G401 (cell line): ENCODE measurements at places on chromosomes 7 and 10.

DNA sequence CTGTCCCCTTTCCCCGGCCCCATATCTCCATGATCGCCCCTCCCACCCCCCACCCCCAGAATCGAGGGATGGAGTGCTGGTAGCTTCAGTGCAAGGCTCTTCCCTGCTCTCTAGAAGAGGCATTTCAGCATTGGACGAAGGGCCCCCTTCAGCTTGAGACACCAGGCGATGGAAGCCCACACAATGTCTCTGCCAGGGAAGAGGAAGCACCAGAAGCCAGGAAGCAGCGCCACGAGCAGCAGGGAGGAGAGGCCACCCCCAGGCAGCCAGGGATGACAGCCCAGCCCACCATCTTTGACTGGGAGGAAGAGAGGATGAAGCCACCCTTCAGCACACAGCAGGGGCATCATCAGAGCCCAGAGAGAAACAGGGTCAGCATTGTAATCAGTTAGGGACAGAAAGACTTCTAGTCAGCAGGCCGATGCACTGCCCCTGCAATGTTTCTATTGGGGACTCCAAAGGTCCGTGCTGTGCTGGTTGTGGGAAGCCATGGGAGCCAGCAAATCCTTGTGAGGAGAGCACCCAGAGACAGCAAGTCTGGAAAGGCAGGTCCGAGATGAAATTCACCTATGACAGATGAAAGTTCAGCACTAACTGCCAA lies 15.7 kb downstream of the TMEM72 start:
- DNase-seq = no peak

GRCh38 chr7:89958525-89959068 lies 195.7 kb upstream of the STEAP1 start:
- no peak for DNase-seq

DNA sequence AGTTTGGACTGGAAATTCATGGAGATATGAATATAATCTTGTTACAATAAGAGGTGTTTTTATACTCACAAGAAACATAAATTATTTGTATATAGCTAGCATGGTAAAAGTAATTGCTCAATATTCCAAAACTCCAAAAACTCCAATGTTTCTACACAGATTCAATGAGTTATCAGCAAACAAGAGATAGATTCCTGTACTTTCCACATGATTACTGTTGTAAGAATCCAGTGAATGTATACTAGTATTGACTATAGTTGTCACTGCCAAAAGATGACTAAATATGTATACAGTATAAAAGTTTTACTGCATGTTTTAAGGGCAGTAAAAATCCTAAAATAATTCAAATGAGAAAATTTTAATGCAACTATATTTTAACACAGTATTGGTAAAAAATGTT lies 10.7 kb downstream of the ATOH7 start:
- DNase-seq = no peak

DNA sequence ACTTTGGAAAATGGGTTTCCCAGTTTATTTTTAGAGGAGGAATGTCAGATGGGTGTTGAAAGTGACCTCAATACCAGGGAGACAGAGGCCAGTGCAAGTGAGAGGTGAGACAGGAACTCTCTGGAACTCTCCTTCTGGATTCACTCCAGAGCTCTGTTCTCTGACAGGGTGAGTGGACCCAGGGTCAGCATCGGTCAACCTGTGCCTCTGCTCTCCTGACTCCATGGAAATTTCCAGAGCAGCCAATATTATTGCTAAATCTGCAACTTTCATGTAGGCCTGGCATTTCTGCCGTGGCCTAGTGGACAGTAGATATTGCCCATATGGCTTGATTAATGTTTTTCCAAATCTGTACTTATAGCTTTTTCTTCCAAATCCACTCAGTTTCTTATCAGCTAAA lies 20.2 kb downstream of the AKR1C4 start:
- DNase-seq = no peak

GRCh38 chr7:140079121-140079536 lies 16.4 kb upstream of the PARP12 start:
- DNase-seq = peak; percentile 32

DNA sequence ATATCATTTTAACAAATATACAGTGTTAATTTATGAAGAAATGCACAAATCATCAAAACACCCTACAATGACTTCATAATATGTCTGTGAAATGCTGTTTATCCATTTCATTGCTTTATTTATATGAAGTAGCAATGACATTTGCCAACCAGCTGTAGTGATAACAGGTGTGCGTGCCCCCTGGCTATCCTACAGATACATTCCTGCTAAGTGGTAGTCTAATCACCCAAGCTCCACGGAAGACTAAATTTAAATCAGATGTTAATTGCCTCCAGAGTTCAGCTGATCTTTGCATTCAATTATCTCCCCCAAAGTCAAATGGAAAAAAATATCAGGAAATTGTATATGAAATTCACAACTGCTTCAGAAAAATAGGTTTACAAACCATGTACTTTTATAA lies 1164.2 kb upstream of the LRRN3 start:
- no peak for DNase-seq

DNA sequence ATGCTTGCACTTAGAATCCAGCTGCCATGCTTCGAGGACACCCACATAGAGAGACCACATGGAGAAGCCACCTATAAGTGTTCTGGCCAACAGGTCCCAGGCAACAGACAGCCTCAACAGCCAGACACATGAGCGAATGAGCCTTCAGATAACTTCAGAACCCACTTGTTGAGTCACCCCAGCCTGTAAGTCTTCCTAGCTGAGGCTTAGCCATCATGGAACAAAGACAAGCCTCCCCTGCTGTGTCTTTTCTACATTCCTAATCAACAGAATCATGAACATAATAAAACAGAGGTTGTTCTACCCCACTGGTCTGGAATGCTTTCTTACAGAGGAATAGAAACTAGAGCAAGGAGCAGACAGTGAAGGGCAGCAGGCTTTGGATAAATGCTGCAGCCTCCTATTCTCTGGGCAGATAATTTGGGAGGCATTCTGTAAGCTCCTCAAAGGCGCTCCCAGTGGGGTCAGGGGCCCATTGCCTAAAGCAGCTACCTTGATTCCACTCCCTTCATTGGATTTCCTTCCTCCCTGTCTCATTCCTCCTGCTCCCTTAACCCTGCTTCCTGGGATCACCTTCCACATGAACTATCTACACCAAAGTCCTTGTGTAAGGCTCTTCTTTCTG lies 4.6 kb downstream of the TLL2 start:
- DNase-seq = no peak

DNA sequence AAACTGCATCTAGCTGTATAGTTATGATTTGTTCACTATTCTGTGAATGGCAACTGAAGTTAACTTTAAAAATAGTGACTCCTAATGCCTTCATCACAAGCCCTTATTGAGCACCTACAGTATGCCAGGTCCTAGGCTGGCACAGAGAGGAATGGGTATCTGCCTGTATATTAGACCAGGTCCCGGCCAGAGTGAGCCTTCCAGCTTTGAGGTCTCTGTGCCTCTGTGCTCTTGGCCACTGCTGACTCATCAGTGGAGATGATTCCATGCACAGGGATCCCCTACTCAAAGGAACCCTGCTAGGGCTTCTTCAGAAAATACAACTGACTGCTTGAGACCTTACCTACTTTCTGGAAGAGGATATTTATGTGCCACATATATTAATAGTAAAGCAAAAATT lies 118.4 kb downstream of the GFRA1 start:
- DNase-seq = no peak

GRCh38 chr10:110788620-110789385 lies 82.9 kb upstream of the PDCD4 start:
- DNase-seq = peak; percentile 86

GRCh38 chr10:120462018-120462682 lies 5.1 kb downstream of the PLPP4 start:
- peak; percentile 59 for DNase-seq

- peak; percentile 82 for DNase-seq
Measured at GRCh38 chr7:34851431-34851830, 185.9 kb downstream of the DPY19L1 start.

GRCh38 chr10:61937631-61938351 lies 36.3 kb downstream of the ARID5B start:
- DNase-seq = no peak

DNA sequence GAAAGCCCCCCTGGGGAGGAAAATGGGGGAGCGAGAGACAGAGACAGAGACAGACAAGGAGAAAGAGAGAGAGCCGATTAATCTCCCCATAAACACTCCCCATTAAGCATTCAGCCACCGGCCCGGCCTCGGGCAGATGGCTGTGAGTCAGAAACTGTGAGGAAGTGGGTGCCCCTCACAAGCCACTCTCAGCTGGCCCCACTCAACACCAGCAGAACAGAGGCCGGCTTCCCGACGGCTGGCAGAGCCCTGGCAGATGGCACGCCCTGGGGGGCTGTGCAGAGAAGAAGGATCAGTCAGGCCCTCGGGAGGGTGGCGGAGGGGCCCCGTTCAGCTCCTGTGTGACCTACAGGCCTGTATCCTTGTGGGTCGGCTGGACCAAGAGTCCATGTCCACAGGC lies 41.2 kb downstream of the CAMK2B start:
- no peak for DNase-seq

DNA sequence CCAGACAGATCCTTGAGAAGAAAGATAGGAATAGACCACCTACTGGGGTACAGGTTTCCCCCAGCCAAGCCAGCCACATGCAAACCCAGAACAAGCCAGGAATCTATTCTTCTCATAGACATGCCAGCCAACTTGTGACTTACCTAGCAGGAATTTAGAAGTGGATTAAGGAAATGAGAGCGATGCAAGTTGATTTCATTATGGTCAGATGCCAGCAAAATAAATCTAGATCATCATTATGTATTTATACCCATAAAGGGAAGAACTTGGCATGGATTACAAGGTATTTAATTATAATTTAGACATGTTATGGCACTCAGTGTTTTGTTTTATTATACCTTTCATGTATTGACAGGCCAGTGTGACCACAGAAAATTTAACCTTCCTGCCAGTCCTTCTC lies 32.8 kb downstream of the SLC35G1 start:
- DNase-seq = no peak

DNA sequence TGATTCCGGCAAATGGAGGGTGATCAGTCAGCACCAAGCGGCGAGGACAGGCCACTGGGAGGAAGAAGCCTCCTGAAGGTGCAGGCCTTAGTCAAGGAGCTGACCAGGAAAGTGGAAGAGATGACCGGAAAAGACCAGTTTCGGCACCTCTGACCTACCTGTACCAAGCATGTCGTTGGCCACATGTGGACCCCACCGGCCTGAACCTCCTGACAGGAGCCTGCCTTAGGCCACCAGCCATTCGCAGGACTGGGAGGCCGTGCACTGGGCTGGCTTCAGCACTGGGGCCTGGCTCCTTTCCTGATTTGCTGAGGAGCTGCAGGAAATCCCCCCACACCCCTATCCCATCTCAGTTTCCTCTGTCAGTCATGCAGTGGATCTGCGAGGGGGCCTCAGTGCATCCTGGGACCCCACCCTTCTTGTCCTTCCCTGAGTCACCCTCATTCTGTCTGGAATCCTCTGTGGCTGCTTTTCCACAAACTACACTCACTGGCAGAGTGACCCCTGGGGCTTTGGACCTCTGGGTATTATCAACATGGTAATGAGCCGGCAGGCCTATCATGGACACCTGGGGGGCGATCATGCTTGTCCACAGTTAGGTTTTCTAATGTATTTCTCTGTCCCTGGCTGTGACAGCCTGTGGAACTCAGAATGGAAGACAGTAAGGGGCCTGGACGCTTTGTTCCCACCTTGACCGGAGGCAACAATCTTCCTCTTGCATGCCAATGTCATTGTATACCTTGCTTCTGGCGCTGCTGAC lies 33.0 kb downstream of the RAMP3 start:
- DNase-seq = no peak

- peak; percentile 25 for DNase-seq
Measured at GRCh38 chr10:6203331-6204062, 765 bp downstream of the PFKFB3 start.

DNA sequence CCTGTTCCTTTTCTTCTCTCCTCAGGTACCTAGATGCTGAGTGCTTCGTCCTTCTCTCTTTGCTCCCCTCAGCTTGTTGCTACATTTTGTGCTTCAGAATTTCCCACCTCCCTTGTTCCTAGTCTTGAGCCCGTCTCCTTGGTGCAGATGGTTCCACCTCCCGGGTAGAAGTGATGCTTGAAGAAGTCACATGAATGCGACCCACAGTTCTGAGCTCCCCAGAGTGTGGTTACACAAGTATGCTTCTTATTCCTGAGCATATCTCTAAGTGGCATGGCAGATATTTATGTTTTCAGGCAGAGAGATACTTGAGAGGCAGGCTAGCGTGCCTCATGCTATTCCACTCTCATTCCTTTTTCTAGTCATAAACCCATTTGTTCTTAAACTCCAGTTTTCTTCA lies 34.0 kb downstream of the INPP5F start:
- DNase-seq = no peak

DNA sequence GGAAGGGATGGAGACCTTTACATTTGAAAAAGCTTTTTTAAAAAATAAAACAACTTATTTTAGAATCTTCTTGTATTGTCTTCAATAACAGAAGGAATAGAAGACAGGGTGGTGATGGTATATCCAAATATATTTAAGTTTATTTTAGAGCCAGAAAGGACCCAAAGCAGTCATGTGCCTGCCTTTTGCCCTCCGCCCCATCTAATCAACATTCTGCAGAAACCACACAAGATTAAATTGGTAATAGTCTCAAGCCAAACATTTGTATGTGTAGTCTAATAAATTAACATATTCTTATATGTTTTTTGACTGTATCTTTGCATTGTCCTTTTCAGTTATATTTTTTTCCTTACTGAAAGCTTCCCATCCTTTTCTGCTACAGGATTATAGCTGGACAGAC lies 16.5 kb upstream of the NUP42 start:
- DNase-seq = no peak

- no peak for DNase-seq
Measured at GRCh38 chr7:105744258-105744657, 132.1 kb downstream of the ATXN7L1 start.

DNA sequence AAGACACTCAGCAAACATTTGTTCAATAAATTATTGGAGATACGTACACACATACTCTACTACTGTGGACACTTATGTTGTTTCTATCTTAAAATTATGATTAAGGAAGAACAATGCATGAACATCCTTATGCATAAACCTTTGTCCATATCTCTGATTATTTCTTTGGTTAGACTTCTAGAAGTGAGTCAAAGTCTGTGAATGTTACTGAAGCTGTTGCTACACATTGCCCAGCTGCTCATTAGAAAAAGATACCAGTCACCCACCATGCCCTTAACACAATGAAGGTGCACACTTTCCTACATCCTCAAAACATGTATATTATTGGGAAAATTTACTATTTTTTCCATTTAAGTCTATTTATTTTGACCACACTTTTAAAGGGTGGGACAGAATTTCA lies 1.4 kb upstream of the CLRN3 start:
- DNase-seq = no peak

- peak; percentile 14 for DNase-seq
Measured at GRCh38 chr10:49164559-49165188, 23.5 kb downstream of the TMEM273 start.
